ENCODE measurements at places on chromosomes 5 and 9.
A peak's percentile ranks its signal among the peaks of the same experiment; 100 is the strongest.

- no peak for DNase-seq
Observed at GRCh38 chr9:98333703-98334582, 78.5 kb upstream of the TBC1D2 start.

DNA sequence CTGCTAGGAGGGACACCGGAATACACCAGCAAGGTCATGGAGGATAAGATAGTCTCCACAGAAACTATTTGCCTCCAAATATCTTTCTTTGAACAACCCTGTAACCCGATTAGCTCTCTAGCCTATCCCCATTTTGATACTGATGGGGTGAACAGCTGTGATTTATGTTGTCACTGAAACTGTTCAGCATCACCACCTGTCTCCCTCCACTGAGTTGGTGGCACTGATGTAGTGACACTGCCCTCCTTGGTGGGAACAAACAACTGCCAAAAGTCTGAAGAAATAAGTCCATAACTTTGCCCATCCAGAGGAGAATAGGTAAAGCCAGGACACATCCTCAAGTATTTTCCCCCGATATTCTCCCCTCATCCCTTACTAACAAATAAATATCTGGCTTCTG lies 24.3 kb upstream of the KCNV2 start:
- no peak for DNase-seq

GRCh38 chr9:116499986-116500871 lies 186.9 kb upstream of the TRIM32 start:
- no peak for DNase-seq

DNA sequence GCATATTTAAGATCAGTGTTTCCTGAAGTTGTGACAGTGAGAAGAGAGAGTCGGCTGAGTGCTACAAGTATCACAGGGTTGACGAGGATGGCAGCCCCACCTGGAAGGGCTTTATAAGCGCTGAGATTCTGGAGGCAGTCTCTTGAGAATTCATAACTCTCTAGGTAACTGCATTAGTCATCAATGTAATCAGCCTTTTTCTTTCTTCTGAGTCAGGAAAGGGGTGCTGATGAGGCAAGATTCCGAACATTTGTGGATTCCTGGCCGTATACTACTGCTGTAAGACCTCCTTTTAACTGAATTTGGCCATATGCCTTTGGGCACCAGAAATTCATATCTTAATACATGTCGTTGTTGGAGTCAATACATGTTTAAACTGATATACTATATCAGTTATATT lies 6.6 kb upstream of the RNF20 start:
- DNase-seq = no peak

GRCh38 chr5:126777257-126777974 lies 480 bp downstream of the LMNB1 start:
- DNase-seq = peak; percentile 69

DNA sequence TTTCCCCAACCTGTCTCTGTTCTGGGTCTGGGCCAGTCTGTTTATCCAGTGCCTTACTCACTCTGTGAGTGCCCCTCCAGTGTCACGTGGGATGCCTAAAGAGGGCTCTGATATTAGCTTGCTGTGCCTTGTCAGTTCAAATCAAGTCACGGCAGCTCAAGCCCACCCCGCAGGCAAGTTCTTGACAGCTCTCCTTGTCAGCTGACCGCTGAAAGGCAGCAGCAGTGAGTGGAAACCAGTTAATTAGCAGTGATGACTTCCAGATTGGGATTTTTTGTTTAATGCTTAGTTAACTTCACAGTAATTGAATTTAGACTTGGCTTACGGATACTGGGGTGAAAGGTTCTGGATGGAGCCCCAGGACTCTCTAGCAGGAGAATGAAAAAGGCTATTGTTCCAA lies 210.1 kb downstream of the PSAT1 start:
- no peak for DNase-seq

DNA sequence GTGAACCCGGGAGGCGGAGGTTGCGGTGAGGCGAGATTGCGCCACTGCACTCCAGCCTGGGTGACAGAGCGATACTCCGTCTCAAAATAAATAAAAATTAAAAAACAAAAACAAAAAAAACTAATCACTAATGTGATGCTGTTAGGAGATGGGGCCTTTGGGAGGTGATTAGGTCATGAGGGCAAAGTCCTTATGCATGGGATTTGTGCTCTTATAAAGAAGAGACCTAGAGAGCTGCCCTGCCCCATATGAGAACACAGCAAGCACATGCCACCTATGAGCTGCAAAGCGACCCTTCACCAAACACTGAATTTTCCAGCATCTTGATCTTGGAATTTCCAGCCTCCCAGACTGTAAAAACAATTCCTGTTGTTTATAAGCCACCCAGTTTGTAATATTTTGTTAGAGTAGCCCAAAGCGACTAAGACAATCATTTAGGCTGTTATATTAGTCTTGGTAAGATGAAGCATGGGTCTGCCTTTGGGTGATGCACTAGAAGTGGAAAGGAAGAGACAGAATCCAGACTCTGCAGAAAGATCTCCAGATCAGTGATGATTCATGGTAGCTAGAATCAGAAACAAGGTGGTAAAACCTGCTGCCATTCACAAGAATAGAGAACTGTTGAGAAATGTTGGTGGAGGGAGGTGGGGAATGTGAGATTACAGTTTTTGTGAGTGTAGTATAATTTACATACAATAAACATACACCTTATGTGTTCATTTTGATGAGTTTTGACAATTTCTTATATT lies 26.2 kb downstream of the GPR21 start:
- no peak for DNase-seq

GRCh38 chr5:31935496-31936369 lies 238.4 kb downstream of the GOLPH3 start:
- DNase-seq = no peak

GRCh38 chr5:23703940-23704855 lies 196.8 kb downstream of the PRDM9 start:
- DNase-seq = no peak

DNA sequence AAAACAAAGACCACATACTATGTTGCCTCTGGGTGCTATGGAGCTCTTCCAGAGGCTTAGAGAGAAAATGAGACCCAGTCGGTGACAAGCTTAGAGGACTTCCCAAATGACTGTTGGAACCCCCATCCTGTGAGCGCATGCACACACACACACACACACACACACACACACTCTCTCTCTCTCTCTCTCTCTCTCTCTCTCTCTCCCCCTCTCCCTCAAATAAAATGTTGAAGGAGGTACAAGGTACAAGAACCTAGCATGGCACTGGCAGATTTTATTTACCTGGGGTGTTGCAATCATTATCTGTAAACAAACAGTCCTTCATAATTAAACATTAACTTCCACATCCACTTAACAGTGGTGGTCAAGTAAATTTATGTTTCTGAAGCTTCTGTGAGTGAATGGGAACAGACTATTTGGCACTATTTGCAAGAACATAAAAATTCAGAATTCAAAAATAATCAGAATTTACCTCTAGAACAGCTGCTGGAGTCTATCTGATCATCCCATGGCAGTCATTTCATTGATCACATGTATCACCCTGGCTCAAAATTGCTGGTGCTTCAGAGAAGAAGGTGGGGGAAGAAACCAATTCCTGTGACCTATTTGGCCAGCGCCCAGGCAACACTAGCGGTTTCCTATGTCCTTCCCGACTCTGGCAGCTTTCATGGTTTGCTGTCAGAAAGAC lies 24.9 kb downstream of the TRPM3 start:
- DNase-seq = no peak

Measured in naive B cell (primary cell).